ENCODE measurements at places on chromosomes 7 and 10. TPM values are rescaled to one million over a fixed set of nuclear protein-coding genes. Genes with fewer than 3 reads are reported as not detected.
A peak's percentile ranks its signal among the peaks of the same experiment; 100 is the strongest.

GRCh38 chr7:137774793-137775201, 72.0 kb downstream of the DGKI start:
- no peak overlapping the region for H3K27ac ChIP-seq
- DNase-seq: no peak
- no peaks in the 10 kb centered on the region for H3K27me3 ChIP-seq
- no peak overlapping the region for H3K4me3 ChIP-seq

- H3K4me3 ChIP-seq: no peak overlapping the region
- H3K27ac ChIP-seq: no peak overlapping the region
- no peak for DNase-seq
- no peaks in the 10 kb centered on the region for H3K27me3 ChIP-seq
- H3K4me1 ChIP-seq: no peaks in the 10 kb centered on the region
These were observed 61.5 kb downstream of the NKX6-2 start for GRCh38 chr10:132724446-132724845.

TCF7L2 gene
- total RNA-seq: 34.1 TPM

- H3K4me3 ChIP-seq: no peak overlapping the region
- H3K36me3 ChIP-seq: no peaks in the 10 kb centered on the region
- H3K27me3 ChIP-seq: no peaks in the 10 kb centered on the region
These were observed 356.2 kb upstream of the LRGUK start for GRCh38 chr7:133770863-133771492.

DNA sequence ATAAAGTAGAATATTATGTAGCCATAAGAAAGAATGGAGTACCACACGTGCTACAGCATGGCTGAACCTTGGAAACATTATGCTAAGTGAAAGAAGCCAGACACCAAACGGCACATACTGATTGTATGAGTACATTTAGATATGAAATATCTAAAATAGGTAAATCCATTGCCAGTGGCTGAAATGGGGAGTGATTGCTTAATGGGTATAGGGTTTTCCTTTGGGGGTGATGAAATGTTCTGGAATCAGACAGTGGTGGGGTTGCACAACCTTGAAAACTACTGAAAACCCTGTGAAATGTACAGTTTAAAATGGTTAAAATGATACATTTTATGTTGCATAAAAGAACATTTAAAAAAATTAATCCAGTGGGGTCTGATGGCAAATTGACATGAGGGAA, 667.9 kb downstream of the AUTS2 start:
- H3K27ac ChIP-seq: no peak overlapping the region
- no peaks in the 10 kb centered on the region for H3K4me1 ChIP-seq
- DNase-seq: no peak
- H3K27me3 ChIP-seq: no peaks in the 10 kb centered on the region
- H3K4me3 ChIP-seq: no peak overlapping the region
- H3K36me3 ChIP-seq: no peaks in the 10 kb centered on the region

DNA sequence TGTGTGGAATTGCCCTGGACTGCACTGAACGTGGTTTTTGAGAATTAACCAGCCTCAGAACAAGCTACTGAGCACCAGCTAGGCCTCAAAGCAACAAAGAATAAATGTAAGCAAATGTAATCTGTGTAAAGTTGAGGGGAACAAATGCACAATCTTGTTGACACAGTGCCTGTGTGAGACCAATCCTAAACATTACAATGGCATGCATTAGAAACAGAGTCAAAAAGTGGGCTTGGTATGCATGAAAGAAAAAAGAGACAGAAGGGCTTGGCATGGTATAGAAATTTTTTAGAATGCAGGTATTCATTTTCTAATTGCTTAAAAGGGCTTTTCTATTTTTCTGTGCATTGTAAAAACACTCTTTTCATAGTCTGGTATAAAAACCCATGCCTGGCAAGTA, 224.3 kb downstream of the POU6F2 start:
- no peak overlapping the region for H3K27ac ChIP-seq
- no peak for DNase-seq
- no peaks in the 10 kb centered on the region for H3K36me3 ChIP-seq
- no peaks in the 10 kb centered on the region for H3K27me3 ChIP-seq
- no peaks in the 10 kb centered on the region for H3K4me1 ChIP-seq
- H3K4me3 ChIP-seq: no peak overlapping the region

GRCh38 chr7:99393355-99394187, 14.8 kb downstream of the PDAP1 start:
- H3K27ac ChIP-seq: peak overlapping the region; percentile 71
- peak overlapping the region; percentile 69 for H3K4me3 ChIP-seq
- no peaks in the 10 kb centered on the region for H3K27me3 ChIP-seq
- no peaks in the 10 kb centered on the region for H3K36me3 ChIP-seq
- no peaks in the 10 kb centered on the region for H3K4me1 ChIP-seq
- no peak for DNase-seq

GRCh38 chr10:35927990-35928488, 285.9 kb upstream of the FZD8 start:
- no peaks in the 10 kb centered on the region for H3K4me1 ChIP-seq
- no peak overlapping the region for H3K4me3 ChIP-seq
- no peak overlapping the region for H3K27ac ChIP-seq
- DNase-seq: no peak
- no peaks in the 10 kb centered on the region for H3K36me3 ChIP-seq

- no peaks in the 10 kb centered on the region for H3K27me3 ChIP-seq
- H3K27ac ChIP-seq: no peak overlapping the region
- no peaks in the 10 kb centered on the region for H3K36me3 ChIP-seq
- H3K4me1 ChIP-seq: peaks cover 7% of the 10 kb centered on the region
These were observed 9.2 kb downstream of the EGFR start for GRCh38 chr7:55028011-55028410.

- no peaks in the 10 kb centered on the region for H3K4me1 ChIP-seq
- no peak overlapping the region for H3K27ac ChIP-seq
- no peaks in the 10 kb centered on the region for H3K36me3 ChIP-seq
- H3K27me3 ChIP-seq: no peaks in the 10 kb centered on the region
- no peak overlapping the region for H3K4me3 ChIP-seq
- DNase-seq: no peak
These were observed 147.9 kb downstream of the PFKFB3 start for GRCh38 chr10:6350609-6351008.

SEMA3C gene
- 67.5 TPM for total RNA-seq

GRCh38 chr7:158237672-158238335, 349.8 kb downstream of the PTPRN2 start:
- H3K4me3 ChIP-seq: no peak overlapping the region
- H3K27me3 ChIP-seq: no peaks in the 10 kb centered on the region
- H3K4me1 ChIP-seq: no peaks in the 10 kb centered on the region
- H3K36me3 ChIP-seq: no peaks in the 10 kb centered on the region
- H3K27ac ChIP-seq: no peak overlapping the region

SFMBT2 gene
- total RNA-seq: 22.8 TPM

SVIL gene
- 69.5 TPM for total RNA-seq
